Right renal cortex interstitium (tissue), 3 donors: ENCODE measurements at places on chromosomes 16 and 17. TPM values are rescaled to one million over a fixed set of nuclear protein-coding genes. Genes with fewer than 3 reads are reported as not detected.

GRB7 gene
- polyA plus RNA-seq = 30.6 TPM

SETD1A gene
- polyA plus RNA-seq = 13.0 TPM

KRTAP3-3 gene
- not detected for polyA plus RNA-seq

JUP gene
- polyA plus RNA-seq = 178 TPM

ABCC12 gene
- polyA plus RNA-seq = not detected

FBXO39 gene
- polyA plus RNA-seq = 0.31 TPM

HBZ gene
- polyA plus RNA-seq = 3.1 TPM

CCL17 gene
- not detected for polyA plus RNA-seq

DNA sequence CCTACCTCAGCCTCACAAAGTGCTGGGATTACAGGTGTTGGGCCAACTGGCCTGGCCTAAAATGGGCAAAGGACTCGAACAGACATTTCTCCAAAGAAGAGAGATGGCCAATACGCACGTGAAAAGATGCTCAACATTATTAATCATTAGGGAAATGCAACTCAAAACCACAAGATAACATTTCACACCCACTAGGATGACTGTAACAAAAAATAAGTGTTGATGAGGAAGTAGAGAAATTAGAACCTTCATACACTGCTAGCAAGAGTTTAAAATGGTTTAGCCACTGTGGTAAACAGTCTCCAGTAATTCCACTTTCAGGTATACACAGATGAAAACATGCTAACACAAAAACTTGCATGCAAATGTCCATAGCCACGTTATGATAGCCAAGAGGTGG lies 5.7 kb downstream of the TMED6 start:
- no peak for DNase-seq

- DNase-seq = no peak
Measured at GRCh38 chr16:88790312-88791211, 5.5 kb upstream of the PIEZO1 start.

DNA sequence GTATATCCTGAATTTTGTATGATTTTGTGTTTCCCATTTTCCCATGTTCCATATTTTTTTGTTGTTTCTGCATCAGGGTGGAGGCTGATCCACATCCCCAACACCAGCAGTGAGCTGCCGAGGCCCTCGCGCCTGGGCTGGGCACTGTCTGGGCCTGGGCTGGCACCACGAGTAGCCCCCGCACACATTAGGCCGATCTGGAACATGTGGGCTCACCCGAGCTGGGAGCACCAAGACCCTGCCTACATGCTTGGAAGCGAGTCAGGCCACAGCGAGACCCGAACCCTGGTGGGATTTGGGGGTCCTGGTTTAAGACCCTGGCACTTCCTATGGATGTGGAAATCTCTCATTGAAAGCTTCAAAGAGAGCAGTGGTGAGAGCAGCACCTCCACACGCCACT lies 8.5 kb downstream of the KCTD5 start:
- DNase-seq = no peak

DNA sequence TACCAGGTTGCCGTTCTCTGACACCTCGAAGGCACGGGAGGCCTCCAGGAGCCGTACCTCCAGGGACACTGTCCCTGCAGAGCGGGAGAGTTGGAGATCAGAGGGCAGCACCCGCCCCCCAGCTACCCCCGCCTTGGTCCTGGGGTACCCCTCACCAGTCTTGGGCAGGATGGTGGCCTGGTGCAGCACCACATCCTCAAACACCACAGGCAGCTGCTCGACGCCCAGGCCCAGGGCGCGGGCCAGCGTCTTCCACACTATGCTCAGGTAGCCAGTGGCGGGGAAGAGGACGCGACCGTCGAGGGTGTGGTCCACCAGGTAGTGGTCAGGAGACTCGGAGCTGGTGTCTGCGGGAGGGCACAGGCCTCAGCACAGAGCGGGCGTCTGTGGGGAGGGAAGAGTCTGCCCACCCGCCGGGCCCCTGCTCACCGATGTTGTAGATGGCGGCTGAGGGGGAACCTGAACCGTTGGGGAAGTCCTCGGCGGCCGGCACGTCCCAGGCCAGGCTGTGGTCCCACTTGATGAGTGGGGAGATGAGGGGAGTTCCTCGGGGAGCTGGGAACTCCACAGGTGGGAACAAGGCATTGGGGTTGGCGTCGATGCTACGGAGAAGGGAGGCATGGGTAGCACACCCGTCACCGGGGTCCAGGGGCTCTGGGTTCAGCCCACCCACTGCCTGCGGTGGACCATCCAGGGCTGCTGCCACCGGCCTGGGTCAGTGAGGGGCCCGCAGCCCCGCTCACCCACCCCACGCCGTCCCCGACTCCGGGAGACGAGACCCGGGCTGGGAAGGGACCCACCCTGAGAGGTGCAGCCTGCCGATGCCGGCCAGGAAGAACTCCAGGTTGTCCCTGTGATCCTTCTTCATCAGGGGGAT lies 9.8 kb downstream of the FASN start:
- DNase-seq = no peak

DNA sequence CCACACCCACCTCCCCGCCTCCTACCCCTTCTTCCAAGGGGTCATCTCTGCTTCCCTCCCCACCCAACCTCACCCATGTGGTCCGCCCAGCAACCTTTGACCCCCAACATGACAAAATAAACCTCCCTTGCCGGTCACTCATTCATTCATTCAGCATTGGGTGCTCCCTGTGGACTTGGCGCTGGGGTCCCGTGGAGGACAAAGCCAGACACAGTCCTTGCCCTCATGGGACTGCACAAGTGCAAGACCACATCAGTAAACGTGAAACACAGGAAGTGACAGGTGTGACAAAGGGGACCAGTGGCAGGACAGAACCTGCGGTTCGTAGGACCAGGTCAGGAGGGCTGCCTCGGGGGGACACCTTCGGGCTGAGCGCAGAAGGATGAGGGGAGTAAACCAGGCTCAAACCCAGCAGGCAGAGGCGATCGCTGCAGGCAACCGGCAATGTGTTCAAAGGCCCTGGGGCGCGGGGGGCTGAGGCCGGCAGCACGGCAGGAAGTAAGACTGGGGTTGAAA lies 185.4 kb downstream of the SEC14L1 start:
- DNase-seq = no peak

- no peak for DNase-seq
Measured at GRCh38 chr17:14321476-14321949, 20.6 kb downstream of the HS3ST3B1 start.

- DNase-seq = no peak
Measured at GRCh38 chr16:48129926-48130325, 25.9 kb downstream of the ABCC12 start.

- no peak for DNase-seq
Measured at GRCh38 chr16:58187665-58188421, 10.1 kb downstream of the CSNK2A2 start.

DNA sequence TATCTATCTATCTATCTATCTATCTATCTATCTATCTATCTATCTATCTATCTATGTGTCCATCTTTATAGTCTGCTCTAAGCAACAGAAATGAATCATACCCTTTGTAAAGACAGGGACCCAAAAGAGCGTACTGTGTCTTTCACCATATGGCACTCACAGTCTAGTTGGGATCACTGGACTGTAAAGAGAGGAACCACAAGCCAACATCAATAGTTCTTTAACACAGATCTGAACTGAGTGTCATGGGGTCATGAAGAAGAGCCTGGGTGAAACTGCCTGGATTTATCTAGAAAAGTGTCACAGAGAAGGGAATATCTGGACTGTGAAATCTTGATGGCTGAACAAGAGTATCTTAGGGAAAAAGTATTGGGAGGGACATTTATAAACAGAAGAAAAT lies 619.1 kb upstream of the SOX9 start:
- no peak for DNase-seq

- no peak for DNase-seq
Measured at GRCh38 chr17:17051791-17052461, 9.7 kb downstream of the MPRIP start.

- DNase-seq = no peak
Measured at GRCh38 chr17:19569785-19570543, 36.3 kb downstream of the SLC47A1 start.

GRCh38 chr17:59811209-59811608 lies 81.5 kb downstream of the TUBD1 start:
- no peak for DNase-seq

GRCh38 chr16:57071831-57072582 lies 20.4 kb upstream of the CPNE2 start:
- no peak for DNase-seq

DNA sequence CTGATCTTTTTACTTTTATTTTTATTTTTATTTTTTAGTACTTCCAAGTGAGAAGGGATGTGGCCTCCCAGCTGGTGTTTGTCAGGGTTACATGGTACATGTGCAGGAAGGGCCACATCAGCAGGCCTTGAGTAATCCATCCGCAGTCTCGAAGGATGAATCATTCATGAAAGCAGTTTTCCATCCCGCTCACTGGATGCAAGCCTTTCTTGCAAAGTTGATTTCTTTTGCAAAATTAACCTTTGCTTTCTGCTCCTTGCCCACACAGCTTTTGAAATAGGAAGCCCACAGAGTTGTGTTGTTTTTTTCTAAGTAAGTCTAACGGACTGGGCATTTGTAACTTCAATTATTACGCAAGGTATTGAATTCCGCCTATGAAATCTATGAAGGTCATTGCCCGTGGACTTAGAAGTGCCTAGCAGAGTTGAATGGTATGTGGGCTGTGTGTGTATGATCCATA lies 157.4 kb downstream of the PRKCA start:
- no peak for DNase-seq

DNA sequence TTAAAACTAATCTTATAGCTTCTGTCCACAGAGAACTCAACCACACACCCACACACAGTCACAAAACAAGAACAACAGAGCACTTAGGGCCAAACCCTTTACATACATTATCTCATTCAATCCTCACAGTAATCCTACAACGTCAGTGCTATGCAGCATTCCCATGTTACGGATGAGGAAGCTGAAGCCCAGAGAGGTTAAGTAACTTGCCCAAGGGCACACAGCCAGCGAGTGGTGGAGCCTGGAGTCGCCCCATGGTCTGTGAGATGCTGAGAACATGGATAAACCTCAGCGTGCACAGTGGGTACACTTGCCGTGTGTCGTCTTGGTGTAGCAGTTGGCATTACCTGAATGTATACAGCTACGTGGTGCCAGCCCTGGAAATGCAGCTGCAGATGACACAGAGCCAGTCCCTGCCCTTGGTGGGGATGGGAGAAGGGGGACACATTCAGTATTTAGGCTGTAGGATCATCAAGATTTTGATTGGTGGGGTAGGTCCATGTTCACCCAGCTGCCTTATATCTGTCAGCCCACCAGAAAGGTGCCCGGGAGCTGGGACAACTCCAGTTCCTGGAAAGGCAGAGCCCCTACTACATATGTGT lies 177.0 kb downstream of the IRF8 start:
- DNase-seq = no peak

DNA sequence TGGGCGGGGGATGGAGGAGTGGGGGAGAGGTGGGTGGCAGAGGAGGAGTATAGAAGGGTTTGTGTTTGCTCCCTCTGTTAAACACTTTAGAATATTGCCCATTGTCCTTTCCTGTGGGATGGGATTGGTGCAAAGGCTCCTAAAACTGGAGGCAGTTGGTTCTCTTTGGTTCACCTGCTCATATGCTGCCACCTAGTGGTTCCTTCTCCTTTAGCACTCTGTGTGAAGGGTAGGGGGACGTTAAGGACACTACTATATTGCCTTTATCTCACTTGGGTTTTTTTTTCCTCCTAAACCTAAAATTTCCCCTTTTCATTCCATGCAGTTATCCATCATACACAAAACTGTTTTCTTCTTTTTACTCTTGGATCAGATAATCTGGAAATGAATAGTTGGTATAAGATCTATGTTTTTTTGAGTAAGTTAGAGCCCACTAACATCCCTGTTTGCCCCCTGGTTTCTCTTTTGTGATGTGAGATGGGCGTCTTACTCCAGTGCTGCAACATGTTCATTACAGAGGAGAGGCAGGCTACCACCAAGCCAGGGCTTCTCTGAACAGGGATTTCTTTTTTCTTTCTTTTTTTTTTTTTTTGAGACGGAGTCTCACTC lies 23.8 kb downstream of the SNX11 start:
- peak; percentile 69 for DNase-seq
